Glutamatergic neuron (in vitro differentiated cells): ENCODE measurements at places on chromosomes 5 and 9. TPM values are rescaled to one million over a fixed set of nuclear protein-coding genes. Genes with fewer than 3 reads are reported as not detected.

The LHX2 gene
- 6.7 TPM for total RNA-seq

The PCDHAC2 gene
- total RNA-seq: 6.0 TPM

The SRD5A1 gene
- 47.2 TPM for total RNA-seq

DNA sequence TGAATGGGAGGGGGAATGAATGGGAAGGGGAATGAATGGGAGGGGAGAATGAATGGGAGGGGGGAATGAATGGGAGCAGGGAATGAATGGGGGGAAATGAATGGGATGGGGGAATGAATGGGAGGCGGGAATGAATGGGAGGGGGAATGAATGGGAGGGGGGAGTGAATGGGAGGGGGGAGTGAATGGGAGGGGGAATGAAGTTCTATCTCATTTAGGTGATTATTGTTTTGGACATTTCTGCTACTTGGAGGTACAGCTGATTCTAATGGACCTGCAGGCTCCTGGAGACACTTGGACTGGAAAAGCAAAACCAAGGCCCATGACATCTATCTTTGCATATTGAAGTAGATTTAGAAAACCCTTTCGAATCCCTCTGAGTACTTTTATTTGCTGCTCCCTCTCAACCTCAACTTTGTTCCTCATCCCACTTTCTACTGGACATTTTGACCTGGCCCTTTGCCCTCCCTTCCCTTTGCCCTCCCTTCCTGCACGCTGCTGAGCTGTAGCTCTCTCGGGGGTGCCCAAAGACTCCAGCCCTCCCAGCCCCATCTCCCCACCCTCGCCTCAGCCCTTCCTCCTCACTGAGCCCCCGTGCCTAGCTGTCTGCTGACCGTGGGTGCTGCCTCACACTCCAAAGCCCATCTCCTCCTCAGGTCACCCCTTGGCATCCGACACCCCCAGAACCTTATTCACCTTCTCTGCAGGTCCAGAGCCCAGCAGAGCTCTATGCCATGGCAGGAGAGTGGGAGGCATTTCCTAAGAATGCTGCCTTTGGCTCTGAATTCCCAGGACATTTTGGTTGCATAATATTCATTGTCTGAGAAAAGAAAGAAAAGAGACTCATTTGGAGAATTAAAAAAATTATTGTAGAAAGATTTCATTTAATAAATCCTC lies 19.9 kb upstream of the LPCAT1 start:
- DNase-seq: no peak

GRCh38 chr5:13250464-13251291 lies 693.8 kb downstream of the DNAH5 start:
- DNase-seq: no peak

GRCh38 chr5:161094411-161094810 lies 242.4 kb upstream of the ATP10B start:
- no peak for DNase-seq

GRCh38 chr5:151110992-151111391 lies 30.2 kb upstream of the TNIP1 start:
- no peak for DNase-seq
